ENCODE measurements at places on chromosomes 6 and 20.

- no peak for DNase-seq
Observed at GRCh38 chr6:153092082-153093013, 38.7 kb downstream of the RGS17 start.

- no peak for DNase-seq
Observed at GRCh38 chr20:40993794-40994540, 34.7 kb upstream of the TOP1 start.

GRCh38 chr6:44074813-44075646 is 52.2 kb downstream of the MRPL14 start:
- DNase-seq: no peak

DNA sequence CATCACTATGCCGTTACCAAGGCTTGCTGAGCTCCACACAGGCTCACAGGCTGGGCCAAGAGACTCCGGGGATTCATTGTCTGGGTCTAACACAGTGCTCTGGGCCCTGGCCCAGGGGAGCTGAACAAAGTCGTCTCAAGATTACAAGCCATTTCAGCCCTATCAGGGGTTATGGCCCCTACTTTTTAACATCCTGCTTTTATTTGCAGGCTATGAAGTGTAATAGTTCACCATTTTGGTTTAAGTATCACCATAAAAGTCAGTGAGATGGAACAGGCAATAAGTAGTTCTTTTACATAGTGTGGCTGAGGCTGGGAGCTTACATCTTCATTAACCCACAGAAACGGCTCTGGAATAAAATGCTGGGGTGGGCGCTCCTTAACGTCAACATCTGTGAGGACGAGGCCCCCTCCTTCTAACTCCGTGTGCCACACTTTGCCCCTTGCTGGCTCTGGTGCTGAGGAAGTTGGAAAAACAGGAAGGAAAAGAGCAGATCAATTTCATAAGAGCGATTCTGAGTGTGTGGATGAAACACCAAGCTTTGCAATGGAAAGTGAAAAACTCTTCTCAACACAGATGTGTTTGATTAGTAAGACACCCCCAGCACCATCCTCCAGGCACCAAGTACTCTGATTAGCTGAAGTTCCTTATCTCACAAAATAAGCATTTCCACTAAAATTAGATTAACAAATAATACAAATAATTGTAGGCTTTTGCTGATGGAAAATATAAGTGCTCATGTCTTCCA is 447.3 kb downstream of the MAFB start:
- DNase-seq: no peak

DNA sequence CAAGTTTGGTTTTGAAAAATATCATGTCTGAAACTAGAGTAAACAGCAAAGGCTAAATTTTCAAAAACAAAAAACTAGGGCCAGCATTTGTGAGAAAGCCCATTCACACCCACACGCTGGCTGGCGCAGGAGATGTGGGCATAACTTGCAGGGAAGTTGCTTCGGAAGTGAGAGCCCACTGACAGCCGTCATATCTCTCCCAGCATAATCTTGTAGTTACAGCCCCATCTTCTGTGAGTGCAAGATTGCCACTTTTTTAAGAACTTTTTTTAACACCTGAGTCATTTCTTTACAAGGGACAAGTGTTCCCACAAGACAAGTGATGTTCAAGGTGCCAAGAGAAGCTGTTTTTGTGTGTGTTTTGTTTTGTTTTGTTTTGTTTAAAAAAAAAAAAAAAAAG is 212.5 kb upstream of the CNR1 start:
- no peak for DNase-seq

DNA sequence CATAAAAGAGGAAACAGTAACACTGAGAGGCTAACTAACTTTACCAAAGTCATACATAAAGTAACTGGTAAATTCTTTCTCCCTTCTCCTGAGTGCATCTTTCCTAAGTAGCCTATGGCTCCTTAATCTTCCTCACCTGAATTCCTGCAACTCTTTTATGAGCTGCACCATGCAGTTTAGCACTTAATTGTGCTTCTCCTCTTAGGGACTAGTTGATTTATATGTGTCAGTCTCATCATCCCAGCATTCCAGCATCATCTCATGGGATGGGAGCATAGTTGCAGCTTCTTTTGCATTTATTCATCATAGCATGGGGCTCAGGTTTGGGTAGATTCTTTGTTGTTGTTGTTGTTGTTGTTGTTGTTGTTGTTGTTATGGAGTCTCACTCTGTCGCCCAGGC is 3.5 kb upstream of the TSPYL1 start:
- DNase-seq: no peak

GRCh38 chr6:118896339-118897136 is 2.6 kb downstream of the ASF1A start:
- DNase-seq: no peak

- no peak for DNase-seq
Observed at GRCh38 chr6:118771253-118771652, 119.9 kb upstream of the CEP85L start.

- DNase-seq: no peak
Observed at GRCh38 chr20:25549843-25550477, 35.4 kb downstream of the NINL start.

- DNase-seq: no peak
Observed at GRCh38 chr6:169046483-169047192, 207.0 kb downstream of the THBS2 start.

GRCh38 chr6:20770773-20771172 is 236.5 kb downstream of the CDKAL1 start:
- DNase-seq: no peak

- DNase-seq: no peak
Observed at GRCh38 chr20:14700639-14700960, 363.2 kb upstream of the FLRT3 start.

- DNase-seq: no peak
Observed at GRCh38 chr6:138863321-138863720, 67.4 kb downstream of the ECT2L start.

DNA sequence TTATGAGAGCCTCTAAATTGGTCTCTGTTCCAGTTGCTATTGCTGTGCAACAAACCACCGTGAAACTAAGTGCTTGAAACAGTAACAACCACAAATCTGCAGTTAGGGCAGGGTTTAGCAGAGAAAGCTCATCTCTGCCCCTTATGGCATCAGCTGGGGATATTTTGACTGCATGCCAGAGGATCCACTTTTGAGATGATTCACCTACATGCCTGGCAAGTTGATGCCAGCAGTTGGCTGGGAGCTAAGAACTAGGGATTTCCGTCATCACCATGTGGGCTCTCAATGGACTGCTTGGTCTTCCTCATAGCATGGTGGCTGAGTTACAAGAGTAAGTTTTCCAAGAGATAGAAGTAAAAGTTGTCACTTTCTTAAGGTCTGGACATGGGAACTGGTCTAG is 35.1 kb downstream of the PLCB4 start:
- no peak for DNase-seq
